ENCODE measurements at places on chromosomes 7 and 10.

GRCh38 chr10:63720676-63721075 is 199.5 kb downstream of the REEP3 start:
- no peak for DNase-seq

DNA sequence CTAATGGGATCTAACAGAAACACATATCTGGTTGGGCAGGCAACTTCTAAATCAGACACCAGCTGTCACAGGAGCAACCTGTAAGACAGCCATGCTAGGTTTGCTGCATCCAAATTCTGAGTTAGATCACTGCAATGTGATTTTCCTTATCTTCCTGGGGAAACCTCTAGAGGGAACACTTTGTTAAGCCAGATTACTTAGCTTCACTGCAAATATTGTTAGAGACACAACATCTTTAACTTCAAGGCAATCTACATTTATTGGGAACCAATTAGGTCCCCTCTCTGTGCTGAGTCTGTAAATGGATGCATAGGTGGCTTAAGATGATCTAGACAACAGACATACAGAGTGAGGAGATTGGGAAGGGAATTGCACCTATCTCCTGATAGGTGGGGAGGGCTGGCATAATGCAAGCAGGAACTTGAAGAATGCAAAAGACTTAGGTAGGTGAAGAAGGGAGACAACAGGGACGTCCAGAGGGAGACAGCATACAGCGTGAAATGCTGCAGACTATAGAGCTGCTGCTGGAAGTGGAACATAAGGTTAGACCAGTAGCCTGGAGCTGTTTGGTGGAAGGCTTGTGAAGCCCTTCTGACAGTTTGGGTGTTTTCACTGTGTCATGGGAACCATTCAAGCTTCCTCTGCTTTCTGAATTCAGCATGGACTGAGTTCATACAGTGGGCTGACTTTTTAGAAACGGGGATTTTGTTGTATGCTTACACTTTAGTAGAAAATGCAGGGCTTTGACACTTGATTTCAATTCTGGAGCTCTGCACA is 109.8 kb upstream of the ELMO1 start:
- DNase-seq, result no peak

DNA sequence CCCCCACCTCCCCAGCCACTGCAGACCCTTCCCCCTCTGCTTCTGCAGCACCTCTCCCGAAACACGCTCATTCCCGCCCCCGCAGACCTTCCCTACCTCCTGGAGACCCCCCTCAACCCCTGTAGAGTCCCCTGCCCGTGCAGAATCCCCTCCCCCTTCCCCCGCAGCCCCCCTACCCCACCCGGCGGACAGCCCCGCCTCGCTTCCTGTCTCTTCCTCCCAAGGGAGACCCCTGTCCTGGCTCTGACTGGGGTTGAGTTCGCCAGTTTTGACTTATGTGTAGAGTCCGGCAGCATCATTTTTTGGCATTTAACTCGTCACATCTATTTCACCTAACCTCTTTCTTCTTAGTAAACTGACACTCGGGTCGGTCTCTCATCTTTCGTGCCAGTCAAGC is 54.0 kb downstream of the ALOX5 start:
- DNase-seq, result no peak

GRCh38 chr10:102612964-102613275 is 31.4 kb upstream of the TRIM8 start:
- DNase-seq, result peak; percentile 69

DNA sequence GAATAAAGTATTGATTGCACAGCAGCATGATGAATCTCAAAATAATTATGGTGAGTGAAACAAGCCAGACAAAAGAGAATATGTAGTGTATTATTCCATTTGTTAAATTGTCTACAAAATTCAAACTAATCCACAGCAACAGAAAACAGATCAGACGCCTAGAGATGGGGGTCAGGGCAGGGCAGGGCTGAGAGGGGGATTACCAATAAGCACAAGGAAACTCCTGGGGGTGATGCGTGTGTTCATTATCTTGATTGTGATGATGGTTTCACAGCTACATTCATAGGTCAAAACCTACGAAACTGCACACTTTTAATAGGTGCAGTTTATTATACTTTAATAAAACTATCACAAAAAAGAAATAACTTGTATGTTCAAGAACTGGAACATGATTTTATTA is 132.7 kb upstream of the CDK6 start:
- DNase-seq, result no peak

GRCh38 chr7:375321-375831 is 85.4 kb downstream of the FOXL3 start:
- no peak for DNase-seq

- DNase-seq, result no peak
Observed at GRCh38 chr7:135536150-135536549, 21.6 kb upstream of the NUP205 start.

DNA sequence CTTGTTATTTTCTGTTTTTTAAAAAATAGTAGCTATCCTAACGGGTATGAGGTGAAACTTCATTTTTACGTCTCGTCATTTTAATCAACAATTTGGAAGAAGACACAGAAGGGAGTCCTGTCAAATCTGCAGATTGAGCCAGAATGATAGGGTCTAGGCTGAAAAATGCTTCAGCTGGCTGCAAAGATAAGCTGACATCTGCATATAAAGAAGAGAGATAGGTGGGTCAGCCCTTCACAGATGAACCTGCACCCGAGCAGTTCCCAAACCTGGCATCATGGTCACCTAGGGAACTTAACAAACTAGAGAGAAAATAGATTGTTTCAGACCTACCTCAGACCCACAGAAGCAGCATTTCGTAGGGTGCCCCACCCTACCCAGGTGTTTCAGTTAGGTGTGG is 35.2 kb upstream of the BMPR1A start:
- DNase-seq, result no peak

DNA sequence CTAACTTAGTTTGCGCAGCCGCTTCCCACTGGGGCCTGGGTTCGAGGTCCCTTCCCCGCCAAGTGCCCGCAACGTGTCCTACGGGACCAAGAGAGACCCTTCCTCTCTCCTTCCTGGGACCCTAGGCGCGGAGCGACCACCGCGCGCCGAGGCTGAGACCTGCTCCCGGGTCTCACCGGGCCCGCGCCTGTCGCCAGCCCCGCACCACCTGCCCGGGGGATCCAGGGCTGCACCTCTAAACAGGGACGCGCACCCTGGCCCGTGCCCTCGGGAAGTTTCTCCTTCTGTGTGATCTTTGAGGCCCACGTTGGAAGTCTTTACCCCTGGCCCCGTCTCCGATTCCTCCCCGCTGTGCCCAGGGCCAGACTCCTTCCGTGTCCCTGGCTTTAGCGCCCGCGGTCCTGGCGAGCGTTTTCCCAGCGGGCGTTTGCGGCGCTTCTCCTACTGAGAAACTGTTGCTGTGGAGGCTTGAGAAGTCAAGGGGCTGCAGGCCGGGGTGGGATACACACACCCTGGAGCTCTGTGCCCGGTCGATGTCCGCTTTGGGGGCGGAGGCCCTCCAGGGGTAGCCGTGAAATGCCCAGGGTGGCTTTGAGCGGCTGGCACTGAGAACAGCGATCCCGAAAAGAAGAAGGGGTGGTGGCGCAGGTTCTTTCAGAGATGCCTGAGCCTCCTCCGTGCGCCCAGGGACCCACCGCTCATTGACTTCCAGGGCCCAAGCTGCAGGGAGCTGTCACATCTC is 575 bp downstream of the PLPP4 start:
- DNase-seq, result no peak

GRCh38 chr7:33742999-33743587 is 162.2 kb upstream of the BMPER start:
- no peak for DNase-seq

DNA sequence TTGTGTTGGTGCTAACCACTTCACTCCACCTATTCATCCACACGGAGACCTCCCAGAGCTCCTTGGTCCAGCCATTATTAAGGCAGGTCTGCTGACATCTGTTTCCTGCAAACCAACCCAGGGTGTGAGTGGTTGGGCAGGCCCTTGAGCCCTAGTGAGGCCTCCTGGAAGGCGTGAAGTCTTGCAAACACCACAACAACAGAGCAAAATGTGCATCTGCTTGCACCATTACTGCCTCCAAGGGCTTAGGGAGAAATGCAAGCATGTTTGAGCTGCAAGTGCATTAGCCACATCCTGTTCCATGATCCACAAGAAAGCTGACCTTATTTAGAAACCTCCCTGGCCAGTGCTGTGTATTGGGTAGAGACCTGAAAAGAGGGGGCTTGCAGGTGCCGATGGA is 325.5 kb downstream of the GRID1 start:
- DNase-seq, result no peak

DNA sequence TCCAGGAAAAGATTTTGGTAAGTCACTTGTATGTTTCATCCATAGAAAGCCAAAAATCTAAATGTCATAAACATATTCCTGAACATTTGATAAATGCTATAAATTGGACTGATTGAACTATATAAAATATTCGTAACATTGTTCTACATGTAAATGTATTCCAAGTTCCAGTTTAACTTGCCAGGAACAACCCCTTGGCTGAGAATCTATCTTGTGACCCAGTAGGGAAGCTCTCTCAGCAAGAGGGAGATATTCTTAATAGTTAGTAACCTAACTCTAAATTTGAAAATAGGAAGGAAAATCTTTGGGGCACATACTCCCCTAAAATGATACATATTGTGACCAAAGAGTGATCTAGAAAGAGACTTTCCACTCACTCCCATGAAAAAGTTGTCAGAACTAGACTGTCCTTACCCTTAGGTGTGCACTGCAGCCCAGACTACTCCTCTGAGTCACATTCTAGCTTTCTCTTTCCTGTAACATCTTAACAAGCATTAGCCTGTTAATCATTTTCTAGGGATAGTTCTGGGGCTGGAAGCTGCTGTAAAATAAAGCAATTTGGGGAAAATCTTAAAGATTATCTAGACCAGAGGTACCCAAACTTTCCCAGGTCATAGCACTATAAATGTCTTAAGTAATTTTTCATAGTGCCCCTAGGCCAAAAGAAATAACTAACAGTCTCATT is 73.7 kb upstream of the SKAP2 start:
- no peak for DNase-seq

DNA sequence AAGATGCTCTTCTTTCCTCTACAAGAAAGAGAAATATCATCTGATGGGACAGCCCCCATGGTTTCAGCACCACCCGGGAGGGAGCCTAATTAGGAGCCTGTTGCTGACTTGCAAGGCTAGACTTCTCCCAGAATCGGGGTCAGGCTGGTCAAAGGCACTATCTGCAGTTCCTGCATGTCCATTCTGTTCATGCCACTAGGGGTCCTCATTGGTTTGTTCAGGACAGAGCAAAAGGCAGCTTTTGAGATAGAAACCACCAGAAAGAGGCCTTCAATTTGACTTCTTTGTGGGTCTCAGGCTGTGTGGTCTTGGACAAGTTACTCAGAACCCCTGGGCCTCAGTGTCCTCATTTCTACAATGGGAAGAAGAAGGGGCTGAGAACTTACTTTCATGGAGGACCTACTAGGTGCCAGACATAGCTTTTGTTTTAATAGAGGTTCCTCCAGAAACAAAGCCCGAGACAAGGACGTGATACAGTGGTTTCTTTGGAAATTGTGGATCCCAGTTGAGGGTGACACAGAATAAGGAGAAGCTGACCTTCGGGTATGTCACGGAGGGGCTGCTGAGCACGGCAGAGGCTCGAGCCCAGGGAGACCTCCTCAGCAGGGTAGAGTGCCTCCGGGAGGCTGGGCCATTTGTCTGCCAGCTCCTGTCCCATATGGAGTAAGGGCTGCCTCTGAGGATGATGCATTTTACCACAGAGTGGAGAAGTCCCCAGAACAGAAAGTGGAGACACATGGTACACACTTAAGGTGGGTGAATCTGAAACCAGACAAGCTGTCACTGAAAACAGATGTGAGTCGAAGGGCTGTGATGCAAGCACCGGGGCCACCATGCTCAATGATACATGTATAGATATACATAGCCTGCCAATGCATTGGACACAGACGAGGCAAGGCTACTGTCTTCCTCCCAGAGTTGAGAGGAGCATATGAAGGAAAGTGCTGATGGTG is 33.1 kb upstream of the NEUROD6 start:
- DNase-seq, result peak; percentile 51

DNA sequence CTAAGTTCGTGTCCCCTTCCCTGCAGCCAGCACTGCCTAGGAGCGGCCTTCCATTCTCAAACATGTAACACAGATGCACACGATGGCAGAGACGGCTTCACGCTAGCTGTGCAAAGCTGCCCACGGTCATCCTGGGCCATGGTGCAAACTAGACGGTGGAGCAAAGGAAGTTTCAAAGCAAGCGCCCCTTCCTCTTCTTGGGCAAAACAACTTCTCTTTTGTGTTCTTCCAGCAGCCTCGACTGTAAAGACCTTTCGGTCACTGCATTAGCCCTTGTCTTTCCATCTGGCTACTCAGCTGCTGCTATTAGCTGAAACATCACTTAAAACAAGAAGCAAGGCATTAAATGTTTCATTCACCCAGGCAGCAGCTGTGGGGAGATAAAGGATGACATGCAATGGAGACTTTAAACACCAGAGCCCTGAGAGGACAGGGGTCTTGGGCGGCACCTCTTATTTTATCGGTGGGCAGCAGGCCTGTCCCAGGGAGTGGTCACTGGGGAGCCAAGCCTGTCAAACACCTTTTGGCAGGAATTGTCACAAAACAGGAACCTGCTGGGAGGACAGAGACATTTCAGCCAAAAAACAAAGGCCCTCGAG is 214.8 kb downstream of the KLF6 start:
- DNase-seq, result no peak

- peak; percentile 70 for DNase-seq
Observed at GRCh38 chr7:83301416-83301815, 138.7 kb upstream of the PCLO start.

DNA sequence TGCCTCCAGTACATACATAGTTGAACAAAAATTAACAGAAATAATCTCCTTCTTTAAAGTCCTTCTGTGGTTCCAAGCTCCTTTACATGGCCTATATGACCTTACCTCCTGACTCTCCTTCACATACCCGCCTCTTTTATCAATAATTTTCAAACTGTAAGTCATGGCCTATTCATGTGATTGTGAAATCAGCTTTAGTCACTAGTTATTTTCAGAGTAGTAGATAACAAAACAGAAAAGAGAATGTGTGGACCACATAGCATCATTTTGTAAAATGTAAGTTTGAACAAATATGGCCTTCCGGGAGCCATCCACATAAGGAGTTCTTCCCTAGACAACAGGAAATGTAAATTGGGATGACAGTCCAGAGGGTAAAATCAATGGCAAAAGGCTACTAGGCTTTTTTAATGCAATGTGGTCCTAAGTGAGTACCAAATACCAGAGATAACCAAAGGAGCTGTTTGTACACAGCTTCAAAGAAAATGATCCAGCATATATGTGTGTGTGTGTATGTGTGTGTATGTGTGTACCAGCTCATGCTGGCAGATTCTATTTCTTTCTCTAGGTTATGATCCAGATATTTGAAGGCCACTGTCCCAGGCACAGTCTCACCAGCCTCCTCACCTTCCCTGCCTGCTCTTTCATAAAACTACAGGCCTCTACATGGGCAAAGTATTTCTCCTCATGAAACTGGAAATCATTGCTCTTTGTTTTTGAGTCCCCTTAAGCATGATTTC is 12.3 kb upstream of the FAM133B start:
- no peak for DNase-seq

GRCh38 chr10:121187391-121187790 is 336.2 kb downstream of the WDR11 start:
- no peak for DNase-seq

DNA sequence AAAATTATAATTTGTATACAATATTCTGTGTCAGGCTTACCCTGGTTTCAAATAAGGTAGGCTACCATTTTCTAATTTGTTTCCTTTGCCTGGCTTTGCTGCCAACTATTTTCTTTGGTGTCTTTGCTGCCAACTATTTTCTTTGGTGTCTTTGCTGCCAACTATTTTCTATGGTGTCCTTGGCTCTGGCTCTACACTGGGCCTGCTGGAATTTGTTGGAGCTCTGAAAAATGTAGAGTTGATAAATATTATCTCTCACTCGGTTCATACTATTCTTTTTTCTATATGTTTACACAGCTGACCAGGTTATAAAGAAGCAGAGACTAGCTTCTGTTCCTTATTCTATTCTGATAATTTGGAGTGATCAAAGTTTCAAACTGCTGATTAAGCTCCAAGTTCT is 768.0 kb upstream of the PHF14 start:
- no peak for DNase-seq

All from dermis blood vessel endothelial cell (primary cell).